ENCODE measurements at places on chromosomes 11 and 22.

DNA sequence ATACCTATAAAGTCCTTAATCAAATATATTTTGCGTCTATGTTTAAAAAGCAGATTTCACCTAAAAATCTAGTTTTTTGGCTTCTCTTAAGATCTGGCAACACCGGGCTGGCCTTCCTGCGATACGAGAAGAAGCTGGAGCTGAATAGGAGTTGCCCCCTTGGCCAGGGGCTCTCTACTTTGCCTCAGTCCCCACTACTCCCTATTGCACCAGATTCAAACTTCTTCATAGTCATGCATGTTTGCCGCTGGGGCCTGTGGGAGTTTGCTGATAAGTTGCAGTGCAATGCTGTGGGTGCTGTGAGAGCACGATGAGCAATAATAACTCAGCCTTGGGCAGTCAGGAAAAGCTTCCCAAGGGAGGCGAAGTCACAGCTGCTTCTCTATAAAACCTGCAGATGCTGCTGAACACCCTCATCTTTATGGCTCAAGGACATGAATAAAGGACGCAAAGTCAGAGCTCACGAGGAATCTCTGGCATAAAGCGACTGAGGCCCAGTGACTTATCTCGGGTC lies 15.2 kb upstream of the EIF3D start:
- no peak for DNase-seq

- no peak for DNase-seq
Observed at GRCh38 chr22:22939588-22940368, 52.2 kb downstream of the IGLL5 start.

DNA sequence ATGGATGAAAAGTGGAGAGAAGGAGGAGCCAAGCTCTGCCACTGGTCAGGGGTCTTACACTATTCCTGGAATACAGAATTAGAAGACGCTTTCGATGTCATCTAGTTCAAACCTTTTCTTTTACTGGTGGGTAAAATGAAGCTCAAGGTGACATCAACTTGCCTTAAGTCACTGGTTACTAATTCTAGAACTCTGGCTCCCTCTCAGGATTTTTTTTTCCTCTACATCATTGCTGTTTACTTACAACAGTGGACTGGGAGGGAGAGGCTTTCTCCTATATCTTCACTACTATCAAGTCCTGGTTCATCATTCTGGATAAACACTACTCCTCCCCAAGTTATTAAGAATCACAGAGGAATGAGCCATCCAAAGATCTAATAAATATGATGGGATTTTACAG lies 82.9 kb downstream of the ETS1 start:
- no peak for DNase-seq

DNA sequence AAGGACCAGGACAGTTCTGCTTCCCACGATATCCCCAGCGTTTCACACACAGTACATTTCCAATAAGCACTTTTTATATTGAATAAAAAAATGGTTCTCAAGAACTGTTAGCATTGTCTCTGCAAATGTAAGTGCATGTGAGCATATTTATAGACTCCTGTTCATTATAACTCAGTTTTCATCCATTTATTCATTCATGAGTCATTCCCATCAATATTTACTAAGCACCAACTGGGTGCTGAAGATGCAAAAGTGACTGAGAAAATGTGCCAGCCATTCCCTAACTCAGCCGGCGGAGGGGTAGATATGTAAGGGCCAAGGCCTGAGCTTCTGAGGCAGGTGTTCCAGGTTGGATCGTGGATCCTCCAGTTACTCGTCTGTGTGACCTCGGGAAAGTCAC lies 64.8 kb downstream of the CACNG2 start:
- DNase-seq, result no peak

DNA sequence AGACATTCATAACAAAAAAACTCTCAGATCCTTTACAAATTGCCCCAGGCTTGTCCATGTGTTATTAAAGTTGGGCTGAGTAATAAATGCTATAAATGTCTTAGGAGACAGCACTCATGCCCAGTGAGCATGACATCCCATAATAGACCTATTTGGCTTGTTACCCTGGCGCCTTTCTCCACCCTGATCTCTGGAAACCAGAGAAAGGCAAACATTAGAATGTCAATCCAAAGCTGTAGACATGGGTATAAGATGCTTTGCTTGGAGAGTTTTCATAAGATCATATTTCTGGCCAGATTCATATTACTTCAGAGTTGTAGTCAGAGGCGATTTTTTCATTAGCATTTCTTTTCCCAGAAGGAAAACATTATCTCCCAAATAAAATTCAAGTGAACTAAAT lies 161.3 kb upstream of the UBASH3B start:
- DNase-seq, result no peak

GRCh38 chr11:98564881-98565280 lies 455.9 kb upstream of the CNTN5 start:
- DNase-seq, result no peak

DNA sequence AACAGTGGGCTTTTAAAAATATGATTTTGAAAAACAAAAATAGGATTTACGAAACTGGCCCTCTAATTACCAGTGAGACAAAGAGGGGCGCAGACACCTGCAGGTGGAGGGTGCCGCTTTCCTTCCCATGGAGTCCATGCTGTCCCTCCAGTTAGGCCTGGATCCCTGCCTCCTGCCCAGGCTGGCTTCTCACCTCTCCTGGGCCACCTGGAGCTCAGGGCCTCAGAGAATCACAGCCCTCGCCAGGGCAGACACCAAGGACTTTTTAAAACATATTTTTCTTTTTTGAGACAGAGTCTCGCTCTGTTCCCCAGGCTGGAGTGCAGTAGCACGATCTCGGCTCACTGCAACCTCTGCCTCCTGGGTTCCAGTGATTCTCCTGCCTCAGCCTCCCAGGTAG lies 1437.2 kb downstream of the TBC1D22A start:
- no peak for DNase-seq

DNA sequence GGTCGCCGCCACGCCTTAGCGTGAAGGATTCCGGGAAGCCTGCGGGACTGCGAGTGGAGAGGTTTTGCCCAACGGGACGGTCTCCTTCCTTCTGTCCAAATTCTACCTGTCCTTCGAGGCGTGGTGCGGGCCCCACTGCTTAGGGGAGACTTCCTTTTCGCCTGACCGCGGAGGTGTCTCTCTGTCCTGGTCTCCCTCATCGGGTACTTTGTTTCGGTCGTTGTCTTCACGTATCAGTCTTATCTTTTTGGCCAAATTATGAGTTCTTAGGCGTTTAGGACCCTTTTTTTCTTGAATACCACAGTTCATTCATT lies 388 bp downstream of the HINFP start:
- no peak for DNase-seq

DNA sequence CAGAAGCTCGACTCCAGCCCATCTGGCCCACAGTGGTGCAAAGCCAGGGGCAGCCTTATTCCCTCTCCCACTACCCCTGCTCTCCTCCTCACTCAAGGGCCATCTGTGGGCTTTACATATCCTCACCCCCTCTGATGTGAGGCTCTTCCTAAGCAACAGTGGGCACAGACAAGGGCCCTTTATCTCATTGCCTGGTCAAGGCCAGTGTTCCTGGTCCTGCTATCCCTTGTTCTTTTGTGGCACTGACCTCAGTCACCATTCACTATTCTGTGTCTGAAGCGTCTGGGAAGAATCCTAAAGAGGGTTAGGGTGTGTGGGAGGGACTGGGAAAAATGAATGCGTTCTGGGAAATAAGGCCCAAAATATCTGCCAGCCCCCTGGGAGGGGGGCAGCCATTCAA lies 7.3 kb downstream of the DNAL4 start:
- no peak for DNase-seq

GRCh38 chr22:26259510-26259909 lies 90.2 kb downstream of the SEZ6L start:
- no peak for DNase-seq

DNA sequence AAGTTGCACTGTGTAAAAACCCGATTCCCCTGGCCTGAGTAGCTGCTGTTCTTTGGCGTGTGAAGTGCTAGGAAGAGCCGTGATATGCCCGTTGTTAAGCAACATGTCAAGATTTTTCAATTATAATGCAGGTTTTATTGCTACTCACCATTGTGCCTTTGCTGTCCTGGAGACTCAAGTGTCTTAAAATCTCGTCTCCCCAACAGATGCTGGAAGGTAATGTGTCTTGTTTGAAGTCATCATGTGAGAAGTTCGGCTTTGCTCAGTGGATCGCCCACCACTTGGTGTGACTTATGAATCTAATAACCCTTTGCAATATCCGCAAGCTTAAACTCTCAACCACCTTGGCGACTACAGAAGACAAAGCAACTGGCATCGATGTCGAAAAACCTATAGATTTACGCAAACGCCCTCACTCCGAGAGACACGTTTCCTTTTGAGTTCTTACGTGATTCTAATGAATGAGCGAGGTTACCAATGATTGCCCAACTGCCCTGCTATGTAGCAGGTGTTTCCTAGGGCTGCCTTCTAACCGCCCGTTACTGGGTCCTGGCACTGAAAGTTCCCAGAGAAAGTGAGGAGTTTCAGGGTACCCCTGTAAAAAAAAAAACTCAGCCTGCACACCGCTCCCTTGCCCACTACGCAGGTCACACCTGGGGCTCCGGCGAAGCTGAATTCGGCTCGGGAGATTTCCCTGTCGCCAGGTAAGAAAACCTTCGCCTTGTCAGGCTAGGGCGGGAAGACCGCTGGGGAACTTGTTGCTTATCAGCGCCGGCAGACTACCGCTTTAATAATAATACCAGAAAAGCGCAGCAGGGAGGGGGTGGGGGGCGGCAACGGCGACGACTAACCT lies 21.2 kb upstream of the BDNF start:
- DNase-seq, result no peak

DNA sequence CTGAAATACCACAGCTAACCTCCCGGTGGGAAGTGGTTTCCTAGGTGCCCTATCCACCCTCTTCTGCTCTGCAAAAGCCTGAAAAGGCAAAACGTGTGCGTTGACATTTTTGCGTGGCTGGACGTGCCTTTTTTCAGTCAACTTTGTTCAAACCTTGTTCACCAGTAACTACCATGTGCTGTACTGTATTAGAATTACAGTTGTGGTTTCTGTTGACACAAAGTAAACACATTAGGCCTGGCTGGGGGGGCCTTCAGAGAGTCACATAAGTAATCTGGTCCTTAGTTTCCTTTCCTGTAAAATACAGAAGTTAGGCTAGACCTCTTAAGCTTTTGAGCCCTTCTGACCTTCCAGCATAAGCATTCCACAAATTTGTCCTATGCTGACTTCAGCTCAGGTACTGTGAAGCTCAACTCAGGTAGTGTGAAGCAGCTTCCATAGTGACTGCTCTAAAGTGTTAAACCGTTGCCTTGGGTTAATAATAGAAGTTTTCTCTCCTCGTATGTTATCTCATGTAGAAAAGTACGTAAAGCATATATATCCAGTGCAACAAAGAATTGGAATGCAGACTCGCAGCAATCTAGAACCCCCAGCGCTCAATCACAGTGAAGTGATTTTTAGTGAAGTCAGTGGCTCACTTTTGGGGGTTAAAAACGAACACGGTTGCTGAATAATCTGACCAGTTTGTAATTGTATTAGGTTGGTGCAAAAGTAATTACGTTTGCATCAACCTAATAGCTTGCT lies 1.8 kb downstream of the EWSR1 start:
- no peak for DNase-seq

- DNase-seq, result no peak
Observed at GRCh38 chr11:68617925-68618809, 66.2 kb upstream of the GAL start.

- DNase-seq, result no peak
Observed at GRCh38 chr11:15206791-15207190, 92.1 kb downstream of the INSC start.

GRCh38 chr22:27068121-27068520 lies 410.7 kb downstream of the MIAT start:
- no peak for DNase-seq

- DNase-seq, result no peak
Observed at GRCh38 chr11:68831124-68831523, 10.6 kb downstream of the CPT1A start.

DNA sequence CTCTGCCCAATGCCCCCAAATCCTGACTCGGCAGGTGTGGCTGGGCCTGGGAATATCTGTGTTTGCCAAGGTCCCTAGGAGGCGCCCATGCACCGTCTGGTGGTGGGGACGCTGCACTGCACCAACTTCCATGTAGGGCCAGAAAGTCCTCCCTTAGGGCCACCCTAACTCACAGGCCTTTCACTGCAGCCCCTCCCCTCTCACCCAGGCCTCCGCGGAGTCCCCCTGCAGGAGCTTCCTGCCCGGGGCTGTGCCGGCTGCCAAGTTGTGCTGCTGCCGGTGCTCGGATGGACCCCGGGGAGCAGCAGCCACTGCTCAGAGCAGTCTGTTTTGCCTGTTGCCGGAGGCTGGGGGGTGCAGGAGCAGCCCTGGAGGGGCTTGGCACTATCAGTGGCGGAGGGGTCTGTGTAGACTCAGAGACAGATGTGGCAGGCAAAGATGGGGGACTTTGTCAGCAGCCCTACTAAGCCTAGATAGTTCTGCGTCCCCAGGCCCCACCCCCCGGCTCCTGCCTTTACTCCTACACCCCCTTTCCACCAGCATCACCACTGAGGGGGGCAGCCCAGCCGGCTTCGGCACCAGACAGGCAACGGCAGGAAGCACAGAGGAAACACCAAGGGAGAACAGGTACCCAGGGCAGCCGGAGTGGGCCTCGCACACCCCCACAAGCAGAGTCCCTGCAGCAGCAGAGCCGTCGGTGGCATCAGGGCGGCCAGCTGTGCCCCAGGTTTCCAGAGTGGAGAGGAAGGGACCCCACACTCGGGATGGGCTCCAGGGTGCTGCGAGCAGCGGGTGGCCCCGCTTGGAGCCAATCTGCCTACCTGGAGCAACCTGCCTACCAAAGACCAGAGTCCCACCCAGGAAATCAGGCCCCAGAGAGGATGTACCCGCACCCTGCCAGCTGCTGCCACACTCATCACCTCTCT lies 124.3 kb downstream of the TRIM29 start:
- DNase-seq, result peak; percentile 91

DNA sequence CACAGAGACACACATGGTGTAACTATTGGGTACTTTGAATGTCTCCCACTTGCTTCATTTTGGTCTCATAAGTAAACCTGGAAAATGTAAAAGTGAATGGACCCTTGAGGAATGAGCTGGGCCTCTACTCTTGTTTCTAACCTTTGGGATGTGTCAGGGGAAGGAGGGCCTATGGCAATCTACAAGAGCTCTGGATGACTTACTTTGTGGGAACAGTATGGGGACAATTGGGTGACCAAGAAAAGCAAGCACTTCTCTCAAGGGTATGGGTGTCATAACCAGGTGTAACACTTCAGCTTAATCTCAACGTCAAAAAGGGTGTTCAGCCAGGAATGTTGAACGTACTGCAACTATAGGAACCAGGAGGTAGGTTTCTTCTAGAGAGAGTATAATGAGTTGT lies 144.0 kb downstream of the OPCML start:
- no peak for DNase-seq

GRCh38 chr22:44166498-44167276 lies 14.0 kb upstream of the PARVG start:
- DNase-seq, result no peak

GRCh38 chr22:41447435-41448188 lies 1.0 kb upstream of the TOB2 start:
- DNase-seq, result peak; percentile 85

Data from BE2C (cell line).